SJSA1 (cell line): ENCODE measurements at places on chromosomes 1 and 21. TPM values are rescaled to one million over a fixed set of nuclear protein-coding genes. Genes with fewer than 3 reads are reported as not detected.
A peak's percentile ranks its signal among the peaks of the same experiment; 100 is the strongest.

DNA sequence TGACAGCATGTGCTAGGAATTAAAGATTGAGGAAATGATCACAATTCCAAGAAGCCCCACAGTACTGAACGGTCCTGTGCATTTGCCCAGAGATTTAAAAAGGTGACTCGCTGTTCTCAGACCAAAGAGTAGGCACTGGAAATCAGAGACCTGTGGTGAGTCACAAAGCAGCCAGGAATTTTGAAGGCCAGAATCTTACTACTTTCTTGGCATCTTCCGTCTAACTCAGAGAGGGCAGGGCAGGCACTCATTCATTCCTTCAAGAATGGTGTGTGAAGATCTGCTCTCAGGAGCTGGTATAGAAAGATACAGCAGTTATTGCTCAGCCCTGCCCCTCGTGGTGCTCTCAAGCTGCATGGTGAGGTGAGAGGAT lies 57.9 kb downstream of the BRINP2 start:
- DNase-seq = no peak

GRCh38 chr21:38506661-38507281 lies 8.5 kb upstream of the ERG start:
- no peak for DNase-seq

DNA sequence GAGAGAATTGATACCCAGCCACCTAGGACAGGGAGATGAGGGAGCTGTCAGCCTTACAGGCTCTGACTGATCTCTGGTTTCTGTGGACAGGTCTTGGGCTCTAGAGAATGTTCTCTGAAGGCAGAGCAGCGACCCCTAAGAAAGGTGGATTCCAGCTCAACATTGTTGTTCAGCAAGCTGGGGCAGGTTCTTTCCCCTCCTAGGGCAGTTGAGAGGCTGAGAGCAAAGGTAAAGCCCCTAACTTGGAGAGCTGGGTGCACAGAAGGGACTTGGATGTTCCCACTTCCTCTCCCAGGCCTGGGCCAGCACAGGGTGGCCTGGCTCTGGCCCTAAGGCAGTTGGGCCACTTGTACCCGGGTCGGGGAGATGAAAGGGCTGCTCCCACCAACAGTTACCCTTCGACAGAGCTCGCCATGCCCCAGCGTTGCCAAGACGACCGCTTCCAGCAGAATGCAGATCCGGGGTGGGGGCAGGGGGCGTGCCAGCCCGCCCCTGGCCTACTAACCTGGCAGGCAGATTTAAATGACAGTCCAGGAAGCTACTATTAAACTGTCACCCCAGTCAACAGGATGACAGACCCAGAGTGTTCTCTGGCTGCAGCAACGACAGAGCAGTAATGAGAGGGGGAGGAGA lies 31.6 kb downstream of the LRP8 start:
- DNase-seq = no peak

DNA sequence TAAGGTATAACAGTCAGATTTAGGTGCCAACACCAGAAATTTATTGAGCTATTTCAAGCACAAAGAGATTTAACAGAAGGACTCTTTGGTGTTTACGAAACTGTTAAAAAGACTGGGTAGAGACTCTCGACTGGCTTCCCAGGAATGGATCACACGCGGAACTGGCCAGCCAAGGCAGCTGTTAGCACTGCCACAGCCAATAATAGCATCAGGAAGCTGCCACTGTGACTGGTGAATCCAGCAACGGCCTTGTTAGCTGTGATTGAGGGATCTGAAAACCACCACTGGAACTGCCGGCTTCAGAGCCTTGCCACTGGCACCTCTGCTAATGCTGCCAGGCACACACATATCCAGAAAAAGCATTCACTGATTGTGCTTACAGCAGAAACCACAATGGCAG lies 10.6 kb upstream of the SIM2 start:
- no peak for DNase-seq

DNA sequence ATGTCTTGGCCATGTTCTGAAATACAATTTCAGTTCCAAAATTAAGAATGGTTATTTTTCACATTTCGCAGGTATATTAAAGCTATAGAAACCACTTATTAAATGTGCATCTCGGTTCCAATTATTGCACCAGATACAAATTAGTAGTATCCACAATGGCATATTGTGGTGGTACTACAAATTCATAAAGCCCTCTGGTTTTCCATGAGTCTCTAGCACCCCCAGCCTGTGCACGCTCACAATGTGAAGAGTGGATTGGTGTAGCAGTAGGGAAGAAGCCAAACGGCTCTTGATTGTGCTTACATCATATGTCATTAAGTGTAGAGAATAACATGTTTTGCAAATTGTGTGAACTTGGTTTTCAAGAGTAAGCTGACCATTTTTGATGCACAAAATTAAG lies 1.9 kb upstream of the BRINP3 start:
- DNase-seq = no peak

The OXCT2 gene
- 0.13 and 0.44 TPM in 2 replicates for total RNA-seq

The KRTAP10-5 gene
- total RNA-seq = not detected in 2 replicates

The RPTN gene
- not detected in 2 replicates for total RNA-seq

The MFSD2A gene
- 12.1 and 13.8 TPM in 2 replicates for total RNA-seq

DNA sequence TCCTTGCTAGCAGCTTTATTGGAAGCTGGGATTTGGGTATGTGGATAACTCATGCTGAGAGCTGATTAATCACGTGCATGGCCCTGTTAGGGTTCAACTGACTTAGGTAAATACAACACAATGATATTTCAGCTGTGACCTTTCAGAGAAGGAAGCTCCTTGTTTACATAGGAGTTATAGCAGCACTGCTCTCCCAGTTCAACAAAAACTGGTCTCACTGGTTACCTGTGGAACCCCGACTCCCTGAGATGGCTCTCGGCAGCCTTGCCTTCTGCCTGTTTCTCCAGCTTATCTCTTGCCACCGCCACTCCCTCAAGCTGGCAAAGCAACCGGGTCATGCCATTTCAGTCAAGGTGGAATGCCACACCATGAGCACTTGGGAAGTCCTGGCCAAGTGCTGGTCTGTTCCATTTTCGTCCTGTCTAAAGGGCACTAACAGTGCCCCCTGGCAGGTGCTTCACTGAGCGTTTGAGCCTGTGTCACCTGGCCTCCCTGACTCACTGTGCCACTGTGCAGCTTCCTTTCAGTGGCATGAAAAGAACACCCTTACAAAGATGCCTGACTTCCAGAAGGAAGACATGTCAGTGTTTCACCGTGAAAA lies 31.6 kb downstream of the DOP1B start:
- no peak for DNase-seq

DNA sequence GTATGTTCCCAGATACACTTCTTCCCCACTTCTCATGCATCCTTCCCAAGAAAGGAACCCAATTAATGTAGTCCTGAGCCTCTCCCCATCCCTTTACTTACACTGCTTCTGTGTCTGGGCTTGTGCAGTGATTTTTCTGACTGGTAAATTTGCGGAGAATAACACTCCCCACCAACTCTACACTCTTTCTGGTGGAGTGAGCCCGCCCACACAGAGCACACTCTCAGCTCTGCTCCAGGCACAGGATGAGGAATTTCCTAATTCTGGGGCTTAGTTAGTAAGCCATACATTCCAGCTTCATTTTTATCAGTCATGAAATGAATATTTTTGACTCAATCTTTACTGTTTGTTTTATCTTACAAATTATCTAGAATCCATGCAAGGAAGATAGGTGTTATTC lies 38.6 kb downstream of the FMO4 start:
- no peak for DNase-seq

The A3GALT2 gene
- total RNA-seq = not detected in 2 replicates

GRCh38 chr1:47209725-47210325 lies 20.0 kb upstream of the PDZK1IP1 start:
- DNase-seq = no peak

DNA sequence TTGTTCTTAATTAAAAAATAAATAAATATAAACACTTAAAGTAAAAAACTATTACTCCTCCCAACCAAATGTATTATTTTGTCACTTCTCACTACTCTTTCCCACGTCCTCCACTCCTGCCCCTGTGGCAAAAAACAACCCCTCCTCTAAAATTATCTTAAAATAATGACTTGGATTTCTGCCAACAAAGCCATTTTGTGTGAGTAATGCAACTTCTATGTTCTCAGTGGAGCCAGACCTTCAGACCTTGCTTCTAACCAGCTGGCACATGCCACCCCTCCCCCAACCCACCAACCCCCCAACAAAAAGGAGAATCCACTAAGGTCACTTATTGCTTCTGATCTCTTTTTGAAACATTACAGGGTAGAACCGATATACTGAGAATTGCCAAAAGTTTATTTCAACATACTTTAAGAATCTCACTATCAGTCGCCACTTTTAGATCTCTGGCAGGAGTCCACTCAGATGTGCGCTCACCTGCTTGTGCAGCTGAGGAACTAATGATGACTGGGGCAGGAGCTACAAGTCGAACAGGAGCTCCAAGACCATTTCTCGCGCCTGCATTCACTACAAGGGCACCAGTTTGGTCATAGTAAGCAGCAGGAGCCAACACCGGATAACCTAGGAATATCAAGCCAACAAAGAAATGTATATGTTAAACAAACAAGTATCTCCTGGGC lies 58.3 kb upstream of the SDC3 start:
- peak; percentile 69 for DNase-seq

The USH2A gene
- total RNA-seq = not detected in 2 replicates

The SERINC2 gene
- 10.4 and 16.6 TPM in 2 replicates for total RNA-seq

- DNase-seq = no peak
Observed at GRCh38 chr1:200274116-200274515, 135.7 kb downstream of the ZNF281 start.

- DNase-seq = no peak
Observed at GRCh38 chr1:186207391-186208085, 167.5 kb downstream of the TPR start.

- DNase-seq = peak; percentile 30
Observed at GRCh38 chr1:30312226-30312625, 411.2 kb downstream of the MATN1 start.

GRCh38 chr21:26273686-26274313 lies 103.2 kb upstream of the APP start:
- DNase-seq = no peak

DNA sequence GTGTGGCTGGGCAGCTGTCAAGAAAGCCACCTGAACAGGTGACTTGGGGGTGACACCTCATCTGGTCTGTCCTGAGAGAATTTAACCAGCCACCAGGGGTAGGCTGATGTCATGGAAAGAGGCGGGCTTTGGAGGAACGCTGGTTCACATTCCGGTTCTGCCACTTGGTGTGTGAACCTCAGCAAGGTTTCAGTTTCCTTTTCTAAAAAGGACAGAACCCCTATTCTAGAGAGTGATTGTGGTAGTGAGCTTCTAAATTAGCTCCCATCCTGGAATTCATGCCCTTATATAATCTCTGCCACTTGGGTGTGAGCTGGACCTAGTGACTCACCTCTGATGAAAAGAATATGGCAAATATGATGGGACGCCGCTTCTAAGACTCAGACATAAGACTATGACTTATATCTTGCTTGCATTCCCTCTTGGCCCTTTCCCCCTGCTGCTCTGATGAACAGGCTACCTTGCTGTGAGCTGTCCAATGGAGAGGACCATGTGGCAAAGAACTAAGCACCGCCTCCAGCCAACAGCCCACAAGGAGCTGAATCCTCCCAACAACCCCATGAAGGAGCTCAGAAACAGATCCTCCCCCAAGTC lies 332.1 kb downstream of the RRAGC start:
- DNase-seq = no peak

The OR6K2 gene
- not detected in 2 replicates for total RNA-seq
